ENCODE measurements at places on chromosomes 7 and 10.

- DNase-seq = no peak
These were observed 132.5 kb upstream of the EFCAB10 start for GRCh38 chr7:105713488-105714465.

DNA sequence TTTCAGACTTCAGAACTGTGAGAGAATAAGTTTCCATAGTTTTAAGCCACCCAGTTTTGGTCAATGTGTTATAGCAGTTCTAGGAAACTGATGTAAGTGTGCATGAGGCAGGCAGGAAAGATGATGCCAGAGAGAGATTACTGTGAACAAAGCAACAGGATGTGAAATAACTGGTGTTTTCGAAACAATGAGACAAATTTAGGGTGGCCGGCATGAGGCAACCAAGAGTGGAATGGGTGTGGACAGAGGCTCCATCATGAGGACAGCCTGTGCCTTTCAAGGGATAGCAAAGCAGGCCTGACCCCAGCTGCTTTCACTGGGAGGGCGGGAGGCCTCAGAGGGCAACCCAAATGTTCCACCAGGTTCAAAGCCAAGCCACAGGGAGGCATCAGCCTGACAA, 67.3 kb upstream of the UCN3 start:
- DNase-seq = no peak

GRCh38 chr7:100051611-100052010, 2.0 kb downstream of the ZSCAN21 start:
- no peak for DNase-seq

DNA sequence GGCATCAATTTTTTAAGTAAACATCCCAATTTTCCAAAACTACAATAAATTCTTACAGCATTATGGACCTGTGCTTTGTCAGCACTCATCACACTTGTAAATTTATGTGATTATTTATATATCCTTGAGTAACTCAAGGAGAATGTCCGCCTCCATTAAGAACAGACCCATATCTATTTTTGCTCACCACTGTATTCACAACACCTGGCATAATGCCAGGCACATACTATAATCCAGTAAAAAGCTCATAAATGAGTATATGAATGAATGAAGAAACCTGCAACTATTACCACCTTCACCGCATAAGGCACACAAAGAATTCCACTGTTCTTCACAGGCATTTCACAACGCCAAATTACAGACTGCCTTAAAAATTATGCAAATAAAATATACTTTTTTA, 46.9 kb downstream of the MINDY3 start:
- no peak for DNase-seq

- DNase-seq = no peak
These were observed 46.6 kb downstream of the ITGB1 start for GRCh38 chr10:32911285-32912016.

- no peak for DNase-seq
These were observed 145.3 kb upstream of the PRSS1 start for GRCh38 chr7:142603870-142604448.

All from stimulated activated CD4-positive, alpha-beta T cell treated with anti-CD3 and anti-CD28 coated beads, Interleukin-15, amount 100 ng/mL, for 1 hour (primary cell).